ENCODE measurements at places on chromosomes 4 and X.

DNA sequence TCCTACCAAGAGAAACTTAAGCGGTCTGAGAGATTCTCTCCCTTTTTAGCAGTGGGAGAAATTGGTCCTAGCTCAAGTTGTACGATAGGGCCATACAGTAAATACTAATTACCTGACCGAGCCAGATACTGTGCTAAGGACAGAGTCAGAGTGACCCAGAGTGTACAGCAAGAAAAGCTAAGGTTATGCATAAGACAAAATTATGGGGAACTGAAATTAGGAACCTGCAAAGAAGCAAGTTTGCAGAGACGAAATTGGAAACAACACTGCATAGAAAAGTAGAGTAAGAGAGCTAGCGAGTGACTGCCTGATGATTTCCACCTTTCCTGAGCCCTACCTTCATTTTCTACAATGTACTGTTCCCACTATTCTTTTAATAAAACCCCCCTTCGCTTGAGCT lies 278.1 kb downstream of the NKX6-1 start:
- DNase-seq = no peak

GRCh38 chr4:11198516-11199305 lies 230.0 kb downstream of the HS3ST1 start:
- DNase-seq = no peak

- no peak for DNase-seq
Observed at GRCh38 chr4:117334451-117335188, 249.2 kb upstream of the TRAM1L1 start.

GRCh38 chrX:13764281-13764680 lies 29.7 kb downstream of the OFD1 start:
- no peak for DNase-seq

DNA sequence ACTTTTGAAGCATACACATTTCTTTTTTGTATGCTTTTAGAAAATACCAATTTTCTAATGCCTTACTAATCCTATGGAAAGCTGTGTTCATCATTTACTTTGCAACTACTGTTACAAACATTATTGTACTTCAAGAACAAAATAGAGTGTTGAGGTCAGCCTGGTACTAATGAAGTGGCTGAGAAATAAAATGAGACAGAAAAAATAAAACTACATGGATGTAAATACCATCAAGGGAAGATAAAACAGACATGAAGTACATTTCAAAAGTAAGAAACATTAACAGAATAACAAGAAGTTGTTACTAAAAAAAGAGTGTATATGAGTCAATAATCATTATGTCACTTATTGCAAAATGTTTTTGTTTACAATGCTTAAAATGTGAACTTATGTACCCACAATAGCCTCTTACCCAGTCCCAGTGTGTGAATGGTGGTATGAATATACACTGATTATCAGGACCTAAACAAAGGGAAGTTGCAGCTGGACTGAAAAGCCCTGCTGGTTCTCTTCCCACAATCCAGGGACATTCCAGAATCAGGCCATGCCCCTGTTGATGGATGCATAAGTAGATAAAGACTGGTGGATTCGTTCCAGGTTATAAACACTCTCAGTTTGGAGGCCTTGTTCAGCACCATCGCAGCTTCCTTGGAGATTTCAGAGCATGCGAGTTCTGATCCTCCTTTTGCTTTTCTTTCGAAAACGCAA lies 2.4 kb upstream of the CSN3 start:
- no peak for DNase-seq

DNA sequence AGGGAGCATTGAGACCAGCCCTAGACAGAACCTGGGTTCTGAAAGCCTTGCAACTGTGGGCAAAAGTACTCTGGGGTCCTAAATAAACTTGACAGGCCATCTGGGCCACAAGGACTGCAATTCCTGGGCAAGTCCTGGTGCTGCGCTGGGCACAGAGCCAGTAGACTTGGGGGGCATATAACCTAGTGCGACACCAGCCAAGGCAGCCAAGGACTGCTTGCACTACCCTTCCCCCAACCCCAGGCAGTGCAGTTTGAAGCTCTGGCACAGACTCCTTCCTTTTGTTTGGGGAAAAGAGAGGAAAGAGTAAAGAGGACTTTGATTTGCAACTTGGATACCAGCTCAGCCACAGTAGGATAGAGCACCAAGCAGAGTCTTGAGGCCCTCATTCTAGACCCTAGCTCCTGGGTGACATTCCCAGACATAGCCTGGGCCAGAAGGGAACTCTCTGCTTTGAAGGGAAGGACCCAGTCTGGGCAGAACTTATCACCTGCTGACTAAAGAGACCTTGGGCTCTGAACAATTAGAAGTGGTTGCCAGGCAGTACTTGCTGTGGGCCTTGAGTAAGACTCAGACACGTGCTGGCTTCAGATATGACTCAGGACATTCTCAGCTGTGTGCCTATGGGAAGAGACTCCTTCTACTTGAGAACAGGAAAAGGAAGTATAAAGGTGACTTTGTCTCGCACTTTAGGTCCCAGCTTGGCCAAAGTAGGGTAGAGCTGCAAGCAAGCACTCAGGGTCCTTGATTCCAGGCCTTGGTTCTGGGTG lies 522.8 kb downstream of the GLUD2 start:
- DNase-seq = no peak

- no peak for DNase-seq
Observed at GRCh38 chr4:25345744-25346143, 31.3 kb upstream of the ANAPC4 start.

GRCh38 chrX:148517176-148517575 lies 16.8 kb downstream of the AFF2 start:
- DNase-seq = no peak

- DNase-seq = no peak
Observed at GRCh38 chrX:21993265-21993664, 38.9 kb upstream of the PHEX start.
